ENCODE measurements at places on chromosomes 11 and 22. TPM values are rescaled to one million over a fixed set of nuclear protein-coding genes. Genes with fewer than 3 reads are reported as not detected.

DNA sequence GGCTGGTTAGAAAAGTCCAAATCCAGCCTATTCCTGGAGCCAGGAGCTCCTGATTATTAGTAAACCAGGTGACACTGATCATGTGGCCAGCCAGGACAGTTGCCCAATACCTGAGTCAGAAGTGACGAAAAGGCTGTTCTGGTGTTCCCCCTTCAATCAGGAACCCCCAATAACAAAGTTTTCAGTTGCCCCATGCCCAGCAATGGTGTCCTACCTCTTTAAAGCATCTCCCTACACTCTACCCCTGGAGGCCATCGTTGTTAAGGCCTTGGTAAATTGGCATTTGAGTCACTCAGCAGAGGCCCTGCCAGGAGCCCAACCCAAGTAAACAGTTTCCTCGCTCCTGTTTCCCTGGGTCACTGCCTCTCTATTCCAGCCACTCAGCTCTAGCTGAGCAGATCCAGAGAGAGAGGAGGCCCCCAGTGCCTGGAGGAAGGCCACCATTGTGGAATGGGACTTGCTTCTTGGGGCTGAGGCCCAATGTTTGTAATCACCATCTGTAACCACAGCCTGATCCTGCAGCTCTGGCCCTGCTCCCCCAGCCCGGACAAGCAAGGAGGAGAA lies 25.0 kb downstream of the ARHGAP1 start:
- H3K4me3 ChIP-seq: no peak overlapping the region
- DNase-seq: no peak
- no peaks in the 10 kb centered on the region for H3K27me3 ChIP-seq
- H3K36me3 ChIP-seq: peaks cover 21% of the 10 kb centered on the region
- peak overlapping the region; percentile 70 for H3K27ac ChIP-seq

DNA sequence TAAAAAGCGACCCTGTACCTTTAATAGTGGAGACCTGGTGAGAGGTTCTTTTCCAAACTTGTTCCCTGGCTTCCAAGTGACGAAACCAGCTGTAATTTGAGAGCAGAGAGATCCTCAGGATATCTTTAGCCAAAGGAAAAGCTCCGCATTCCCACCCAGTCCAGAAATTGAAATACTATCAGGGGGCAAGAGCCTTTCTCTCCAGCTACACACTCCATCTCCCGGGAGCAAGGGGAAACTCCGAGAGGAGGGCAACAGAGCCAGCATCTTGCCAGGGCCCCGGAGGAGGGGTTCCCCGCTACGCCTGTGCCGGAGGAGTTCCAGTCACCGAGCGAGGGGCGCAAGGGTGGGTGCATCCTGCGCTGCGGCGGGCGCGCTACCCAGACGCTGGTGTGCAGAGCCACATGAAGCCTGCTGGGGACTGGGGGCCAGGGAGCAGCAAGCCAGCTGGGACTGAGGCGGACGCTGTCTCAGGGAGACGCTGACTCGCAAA lies at the start of gene FIBIN:
TSS of gene FIBIN (plus strand) at position 148 of the 493 bp plus-strand sequence. CDS start 415 bp downstream, outside the sequence.
- peak within 1 kb of the TSS; percentile 79 for H3K4me3 ChIP-seq
- no peaks in the 10 kb centered on the region for H3K36me3 ChIP-seq
- peak within 1 kb of the TSS; percentile 52 for H3K27ac ChIP-seq
- peaks cover 51% of the 10 kb centered on the region for H3K4me1 ChIP-seq
- DNase-seq: peak; percentile 82
- H3K27me3 ChIP-seq: no peaks in the 10 kb centered on the region

DNA sequence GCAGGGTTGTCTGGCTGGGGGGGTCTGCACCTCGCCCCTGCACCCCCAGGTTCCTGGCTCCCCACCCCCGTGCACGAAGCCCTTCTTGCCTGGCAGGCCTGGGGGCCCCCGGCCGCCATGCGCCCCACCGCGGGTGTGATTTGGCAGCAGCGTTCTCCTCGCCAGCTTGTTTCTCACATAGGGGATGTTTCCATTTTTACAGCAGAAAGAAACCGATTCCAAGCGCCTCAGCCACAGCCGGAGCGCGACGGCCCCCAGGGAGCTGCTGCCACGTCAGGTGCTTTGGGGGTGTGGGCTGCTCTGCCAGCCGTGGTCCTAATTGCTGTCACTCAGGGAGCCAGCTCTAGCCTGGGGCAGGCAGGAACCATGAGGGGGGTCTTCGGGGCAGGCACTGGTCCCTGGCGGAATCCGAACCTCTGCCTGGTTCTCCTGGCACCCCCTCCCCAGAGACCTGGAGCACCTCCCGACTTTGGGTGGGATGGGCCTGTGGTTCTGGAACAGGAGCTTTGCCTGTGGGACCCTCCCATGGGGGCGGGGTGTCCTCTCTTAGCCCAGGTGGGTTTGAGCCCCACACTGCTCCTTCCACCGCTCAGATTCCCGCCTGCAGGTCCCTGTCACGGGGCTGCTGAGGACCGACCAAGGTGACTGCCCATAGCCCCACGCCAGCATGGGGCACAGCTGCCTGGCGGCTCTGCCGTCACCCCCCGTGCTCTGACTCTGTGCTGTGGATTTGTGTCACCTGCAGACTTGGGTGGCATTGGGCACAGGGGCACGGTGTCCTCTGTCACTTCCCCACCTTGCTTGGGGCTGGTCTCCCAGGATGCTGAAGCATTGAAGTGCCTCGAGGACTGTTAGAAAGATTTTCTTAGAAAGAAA lies 54.0 kb downstream of the RTN4R start:
- H3K4me3 ChIP-seq: no peak overlapping the region
- no peak for DNase-seq
- H3K27ac ChIP-seq: no peak overlapping the region
- peaks cover 4% of the 10 kb centered on the region for H3K27me3 ChIP-seq

GRCh38 chr11:71309181-71309580 lies 56.8 kb upstream of the SHANK2 start:
- H3K4me1 ChIP-seq: peaks cover 2% of the 10 kb centered on the region
- peaks cover 24% of the 10 kb centered on the region for H3K27me3 ChIP-seq
- DNase-seq: no peak
- no peaks in the 10 kb centered on the region for H3K36me3 ChIP-seq
- no peak overlapping the region for H3K4me3 ChIP-seq

DNA sequence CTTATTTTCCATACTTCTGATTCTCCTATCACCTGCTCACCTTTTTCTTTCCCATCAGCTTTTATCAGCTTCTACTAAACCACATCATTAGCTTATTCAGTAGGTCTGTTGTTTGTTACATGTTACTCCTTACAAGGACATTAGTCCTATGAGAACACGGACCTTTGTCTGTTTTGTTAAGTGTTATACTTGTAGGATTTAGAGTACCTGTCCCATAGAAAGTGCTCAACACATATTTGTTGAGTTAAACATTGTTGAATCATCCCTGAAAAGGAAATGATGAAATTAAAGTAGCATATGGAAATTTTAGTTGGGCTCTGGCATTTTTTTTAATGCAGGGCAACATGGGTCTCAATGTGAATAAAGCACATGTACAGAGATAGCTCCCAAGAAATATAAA lies 222.1 kb upstream of the CARD18 start:
- no peak overlapping the region for H3K4me3 ChIP-seq
- no peak for DNase-seq
- no peaks in the 10 kb centered on the region for H3K4me1 ChIP-seq
- no peaks in the 10 kb centered on the region for H3K36me3 ChIP-seq

DNA sequence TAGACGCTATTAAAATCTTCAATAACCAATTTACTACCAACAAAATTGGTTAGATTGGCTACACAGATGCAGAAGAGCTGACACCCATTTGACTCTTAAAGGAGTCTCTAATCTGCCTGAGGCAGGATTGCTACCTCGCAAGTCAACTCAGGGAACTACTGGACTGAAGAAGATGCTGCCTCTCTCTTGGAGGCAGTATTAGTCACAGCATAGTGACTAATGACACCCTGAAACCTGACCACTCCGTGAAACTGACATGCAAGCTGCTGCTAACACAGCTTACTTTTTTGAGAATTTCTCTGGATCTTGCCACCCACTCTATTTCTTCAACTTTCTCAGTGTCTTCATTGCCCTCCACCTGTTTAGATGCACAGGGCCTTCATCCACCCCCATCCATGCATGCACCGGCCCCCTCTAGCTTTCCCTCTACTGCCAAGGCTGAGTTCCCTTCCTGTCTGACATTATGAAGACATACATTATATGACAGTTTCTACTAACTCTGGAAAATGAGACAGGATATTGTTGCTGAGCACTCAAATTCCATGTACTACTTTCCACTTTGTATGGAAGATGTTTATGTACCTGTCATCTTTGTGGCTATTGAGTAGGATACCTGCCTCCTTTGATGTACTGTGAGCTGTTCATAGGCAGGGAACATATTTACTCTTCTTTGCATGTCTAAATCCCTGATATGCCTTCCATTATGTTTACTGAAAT lies 183.2 kb downstream of the MSANTD4 start:
- no peak overlapping the region for H3K27ac ChIP-seq
- DNase-seq: no peak
- peaks cover 2% of the 10 kb centered on the region for H3K27me3 ChIP-seq
- no peaks in the 10 kb centered on the region for H3K36me3 ChIP-seq
- H3K4me3 ChIP-seq: no peak overlapping the region
- H3K4me1 ChIP-seq: peaks cover 10% of the 10 kb centered on the region

DNA sequence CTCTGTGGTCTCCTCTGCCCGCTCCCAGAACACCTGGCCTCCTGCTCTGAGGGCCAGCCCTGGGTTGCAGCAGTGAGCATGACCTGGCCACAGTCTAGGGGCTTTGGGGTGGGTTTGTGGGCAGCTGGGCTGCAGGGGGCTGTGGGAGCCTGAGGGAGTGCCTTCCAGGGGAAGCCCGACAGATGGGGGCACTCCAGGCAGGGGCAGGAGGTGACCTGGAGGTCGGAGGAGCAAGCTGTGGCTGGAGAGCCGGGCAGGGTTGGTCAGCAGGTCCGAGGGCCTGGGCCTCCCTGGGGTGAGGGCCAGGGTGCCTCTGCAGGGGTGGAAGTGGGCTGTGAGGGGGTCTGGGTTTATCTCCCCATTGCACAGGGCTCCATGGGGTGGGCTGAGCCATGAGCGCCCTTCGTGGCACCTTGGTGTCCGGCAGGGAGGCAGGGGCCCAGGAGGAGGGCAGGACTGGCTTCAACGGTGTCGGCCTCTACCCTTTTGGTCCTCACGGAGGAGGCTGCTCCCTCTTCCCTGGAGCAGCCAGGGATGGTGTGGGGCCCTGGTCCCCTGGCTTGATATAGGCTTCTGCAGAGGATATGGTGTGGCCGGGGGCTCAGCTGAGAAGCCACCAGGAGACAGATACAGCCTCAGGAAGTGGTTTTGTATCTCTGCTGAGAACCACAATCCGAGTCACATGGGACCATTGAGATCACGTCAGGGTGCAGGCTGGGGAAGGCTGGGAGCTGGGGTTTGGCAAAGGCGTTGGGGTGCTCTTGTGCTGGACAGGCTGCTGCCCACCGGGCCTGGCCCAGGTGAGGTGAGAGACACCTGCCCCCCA lies 22.3 kb downstream of the KCNQ1 start:
- no peak overlapping the region for H3K4me3 ChIP-seq
- DNase-seq: peak; percentile 81
- H3K27me3 ChIP-seq: peaks cover 15% of the 10 kb centered on the region
- no peak overlapping the region for H3K27ac ChIP-seq
- H3K4me1 ChIP-seq: no peaks in the 10 kb centered on the region
- no peaks in the 10 kb centered on the region for H3K36me3 ChIP-seq

DNA sequence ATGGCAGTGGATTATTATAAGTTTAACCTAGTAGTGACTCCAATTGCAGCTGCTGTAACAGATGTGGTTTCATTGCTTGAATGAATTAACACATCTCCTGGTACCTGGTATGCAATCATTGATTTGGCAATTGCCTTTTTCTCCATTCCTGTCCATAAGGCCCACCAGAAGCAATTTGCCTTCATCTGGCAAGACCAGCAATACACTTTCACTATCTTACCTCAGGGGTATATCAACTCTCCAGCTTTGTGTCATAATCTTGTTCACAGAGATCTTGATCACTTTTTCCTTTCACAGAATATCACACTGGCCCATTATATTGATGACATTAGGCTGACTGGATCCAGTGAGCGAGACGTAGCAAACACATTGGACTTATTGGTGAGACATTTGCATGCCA lies 128.7 kb upstream of the ZC3H12C start:
- no peak overlapping the region for H3K27ac ChIP-seq
- H3K36me3 ChIP-seq: no peaks in the 10 kb centered on the region
- no peaks in the 10 kb centered on the region for H3K4me1 ChIP-seq
- H3K4me3 ChIP-seq: no peak overlapping the region

GRCh38 chr11:60336767-60337391 lies 9.8 kb downstream of the MS4A6E start:
- H3K4me1 ChIP-seq: no peaks in the 10 kb centered on the region
- DNase-seq: no peak
- H3K4me3 ChIP-seq: no peak overlapping the region

- H3K36me3 ChIP-seq: no peaks in the 10 kb centered on the region
- DNase-seq: no peak
- H3K27me3 ChIP-seq: no peaks in the 10 kb centered on the region
- no peak overlapping the region for H3K27ac ChIP-seq
These were observed 362.1 kb upstream of the PDGFD start for GRCh38 chr11:104526006-104526405.

GRCh38 chr11:65382804-65383368 lies 440 bp upstream of the SLC25A45 start:
- peak; percentile 96 for DNase-seq
- H3K27me3 ChIP-seq: no peaks in the 10 kb centered on the region
- H3K36me3 ChIP-seq: no peaks in the 10 kb centered on the region
- peaks cover 53% of the 10 kb centered on the region for H3K4me1 ChIP-seq
- H3K27ac ChIP-seq: peak overlapping the region; percentile 99

GRCh38 chr22:46299101-46299500 lies 2.4 kb downstream of the GTSE1 start:
- peaks cover 48% of the 10 kb centered on the region for H3K4me1 ChIP-seq
- no peak for DNase-seq
- no peaks in the 10 kb centered on the region for H3K36me3 ChIP-seq
- H3K27me3 ChIP-seq: no peaks in the 10 kb centered on the region
- H3K4me3 ChIP-seq: no peak overlapping the region
- no peak overlapping the region for H3K27ac ChIP-seq

DNA sequence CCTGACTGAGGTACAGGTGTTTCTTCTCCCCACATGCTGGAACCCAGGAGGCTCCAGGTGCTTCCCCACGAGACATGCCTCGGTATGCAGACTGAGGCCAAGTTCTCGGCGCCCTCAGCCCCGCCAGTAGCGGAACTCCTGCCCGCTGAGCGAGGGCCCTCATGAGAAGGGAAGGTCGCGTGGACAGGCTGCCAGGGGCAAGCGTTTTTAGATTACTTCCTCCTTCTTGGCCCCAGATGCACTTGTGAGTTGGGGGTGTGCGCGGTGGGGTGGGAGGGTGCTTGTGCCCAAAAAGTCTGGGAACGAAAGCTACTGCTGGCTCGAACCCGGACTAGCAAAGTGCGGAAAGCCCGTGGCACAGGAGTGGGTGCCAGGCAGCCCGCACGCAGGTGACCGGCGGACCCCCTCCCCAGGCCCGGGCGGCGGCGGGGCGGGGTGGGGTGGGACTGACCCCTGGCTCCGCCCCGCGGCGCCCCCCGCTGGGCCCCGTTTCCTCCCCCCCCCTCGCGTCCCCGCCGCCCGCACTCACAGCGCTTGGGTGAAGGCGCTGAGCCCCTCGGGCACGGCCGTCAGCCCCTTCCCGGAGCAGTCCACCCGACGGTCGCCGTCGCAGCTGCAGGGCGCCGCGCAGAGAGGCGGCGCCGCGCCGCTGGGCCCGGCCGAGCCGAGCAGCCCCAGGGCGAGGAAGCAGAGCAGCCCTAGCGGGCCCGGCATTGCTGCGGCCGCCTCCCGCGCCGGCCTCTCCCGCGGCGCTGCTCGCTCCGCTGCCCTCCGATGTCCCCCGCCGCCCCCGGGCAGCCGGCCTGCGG lies 797 bp downstream of the LGR4 start:
- no peaks in the 10 kb centered on the region for H3K36me3 ChIP-seq
- H3K27ac ChIP-seq: peak overlapping the region; percentile 77
- peaks cover 46% of the 10 kb centered on the region for H3K4me1 ChIP-seq
- peak overlapping the region; percentile 84 for H3K4me3 ChIP-seq

The OR10G8 gene
- not detected for total RNA-seq

The MN1 gene
- 145 TPM for total RNA-seq

The SREBF2 gene
- 119 TPM for total RNA-seq

The TRIM51 gene
- not detected for total RNA-seq

The TEX12 gene
- not detected for total RNA-seq

The DSCAML1 gene
- not detected for total RNA-seq

The BACE1 gene
- 75.0 TPM for total RNA-seq

The SESN3 gene
- total RNA-seq: 84.8 TPM

The PUS3 gene
- total RNA-seq: 14.6 TPM

Data from osteocyte (in vitro differentiated cells).